ENCODE measurements at places on chromosomes 3 and 15.

DNA sequence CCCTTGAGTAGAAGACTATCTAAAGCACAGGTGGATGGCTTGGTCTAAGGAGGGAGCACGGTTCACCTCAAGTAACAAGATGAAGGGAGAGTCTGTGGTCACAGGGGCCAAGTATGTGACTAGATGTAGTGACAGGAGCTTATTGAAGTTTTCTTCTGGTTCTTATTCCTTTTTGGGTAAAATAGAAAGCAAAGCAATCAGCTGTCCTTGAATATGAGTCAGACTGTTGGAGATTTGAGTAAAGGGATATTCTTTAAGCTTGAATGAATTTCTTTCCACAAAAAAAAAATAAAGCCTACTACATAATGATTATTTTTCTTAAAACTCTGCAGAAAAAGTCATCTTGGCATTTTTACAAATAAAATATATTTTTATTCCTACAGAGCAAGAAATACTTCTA, 1.5 kb upstream of the CNTN6 start:
- no peak for DNase-seq

DNA sequence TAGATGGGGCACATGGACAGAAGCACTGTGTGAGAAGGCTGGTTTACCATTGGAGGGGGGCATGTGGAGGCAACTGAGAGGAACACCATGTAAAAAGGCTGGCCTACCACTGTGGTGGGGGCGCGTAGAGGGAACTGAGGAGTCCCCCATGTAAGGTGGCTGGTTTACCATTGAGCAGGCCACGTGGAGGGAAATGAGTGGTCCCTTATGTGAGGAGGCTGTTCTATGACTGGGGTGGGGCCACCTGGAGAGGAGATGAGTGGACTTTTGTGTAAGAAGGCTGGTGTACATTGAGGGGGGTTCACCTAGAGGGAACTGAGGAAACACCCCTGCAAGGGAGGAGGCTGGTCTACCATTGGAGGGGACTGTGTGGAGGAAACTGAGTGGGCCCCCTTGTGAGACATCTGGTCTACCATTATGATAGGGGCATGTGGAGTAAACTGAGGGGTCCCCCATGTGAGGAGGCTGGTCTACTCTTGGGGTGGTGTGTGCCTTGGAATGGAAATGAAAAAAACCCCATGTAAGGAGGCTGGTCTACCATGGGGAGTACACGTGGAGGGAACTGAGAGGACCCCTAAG, 156.9 kb downstream of the FBLN2 start:
- DNase-seq: no peak

DNA sequence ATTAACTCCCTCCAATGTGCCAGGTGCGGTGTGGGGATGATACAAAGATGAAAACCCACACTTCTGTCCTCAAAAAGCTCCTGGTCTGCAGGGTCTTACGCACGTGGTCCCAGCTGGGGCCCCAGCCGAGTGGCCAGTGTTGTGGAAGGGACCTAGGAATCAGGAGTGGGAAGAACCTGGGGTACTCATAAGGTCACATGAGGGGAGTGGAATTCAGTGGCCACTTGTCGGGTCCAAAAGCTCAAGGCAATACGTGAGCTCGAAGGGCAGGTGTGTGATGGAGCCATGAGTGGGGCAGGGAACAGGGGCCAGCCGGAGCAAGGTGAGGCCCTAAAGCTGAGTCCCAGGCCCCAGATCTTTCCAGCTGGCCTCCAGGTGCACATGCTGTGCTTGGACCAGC, 260.0 kb upstream of the LYSMD4 start:
- DNase-seq: no peak

- DNase-seq: no peak
These were observed 42.3 kb upstream of the ZNF280D start for GRCh38 chr15:56775641-56776040.

GRCh38 chr15:33292717-33293307, 18.0 kb upstream of the RYR3 start:
- peak; percentile 6 for DNase-seq

DNA sequence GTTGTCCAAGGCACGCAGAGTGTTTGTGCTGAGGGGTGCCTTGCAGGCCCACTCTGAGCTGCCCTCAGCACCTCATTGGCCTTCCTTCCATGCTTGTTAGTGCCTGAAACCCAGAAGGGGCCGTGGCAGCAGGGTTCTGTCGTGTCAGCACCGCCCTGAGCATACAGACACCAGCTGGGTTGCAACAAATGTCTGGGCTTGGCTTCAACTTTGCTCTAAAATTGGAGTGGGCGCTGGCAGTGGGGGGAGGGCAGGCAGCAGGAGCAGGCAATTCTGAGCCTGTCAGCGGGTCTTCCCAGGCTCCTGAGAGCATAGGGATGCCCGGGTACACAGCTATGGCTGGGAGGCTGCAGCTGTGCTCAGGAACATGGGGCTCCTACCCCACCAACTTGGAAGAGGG, 464.3 kb downstream of the EPHA3 start:
- DNase-seq: no peak
